HuH-7 (cell line): ENCODE measurements at places on chromosomes 7 and 10.

GRCh38 chr7:153044981-153045380 is 285.4 kb downstream of the ACTR3B start:
- no peak for DNase-seq

DNA sequence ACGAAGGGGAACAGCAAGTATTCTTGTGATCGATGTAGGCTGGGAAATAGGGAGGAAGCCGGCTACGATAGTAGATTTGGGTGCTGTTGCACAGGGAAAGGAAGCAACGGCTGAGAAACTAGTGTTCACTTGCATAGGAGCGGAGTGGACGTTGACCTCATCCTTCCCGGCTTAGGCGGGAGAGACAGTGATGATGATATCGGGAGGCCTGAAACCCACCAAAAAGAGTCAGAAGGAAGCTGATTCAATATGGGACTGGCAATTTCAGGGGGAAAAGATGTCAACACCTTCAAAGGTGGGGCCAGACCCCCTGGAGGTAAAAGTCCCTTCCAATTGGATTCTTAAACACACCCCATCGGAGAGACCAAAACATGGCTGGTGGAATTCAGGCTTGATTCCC is 61.3 kb downstream of the CARD11 start:
- no peak for DNase-seq

GRCh38 chr10:121084016-121084674 is 233.0 kb downstream of the WDR11 start:
- DNase-seq, result no peak

DNA sequence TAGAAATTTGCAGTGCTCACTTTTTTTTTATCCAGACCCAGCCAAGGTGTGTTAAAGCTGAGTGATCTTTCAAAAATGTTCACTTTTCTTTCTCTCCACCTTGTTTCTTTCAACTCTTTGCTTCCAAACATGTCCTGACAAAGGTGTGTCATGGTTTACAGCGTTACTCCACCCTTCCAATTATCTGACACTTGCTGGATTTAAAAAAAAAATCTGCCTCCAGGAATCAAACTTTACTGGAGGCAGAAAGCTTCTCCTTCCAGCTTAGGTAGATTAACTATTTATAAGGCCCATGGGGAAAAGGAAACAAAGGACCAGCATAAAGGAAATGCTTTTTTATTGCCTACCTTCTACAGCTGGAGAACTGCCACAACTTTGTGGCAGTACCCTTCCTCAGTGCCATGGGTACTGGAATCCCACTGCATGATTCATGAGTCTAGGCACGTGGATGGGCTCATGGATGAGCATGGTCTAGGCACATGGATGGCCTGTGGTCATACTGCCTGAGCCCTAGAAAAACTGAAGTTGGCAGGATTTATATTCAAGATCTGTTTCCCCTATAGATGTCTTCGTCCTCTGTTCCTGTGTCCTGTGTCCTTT is at the start of gene COL17A1:
Gene COL17A1 (minus strand): TSS at position 80 of the 600 bp plus-strand sequence. CDS start 5,207 bp downstream, outside the sequence.
- no peak for DNase-seq

DNA sequence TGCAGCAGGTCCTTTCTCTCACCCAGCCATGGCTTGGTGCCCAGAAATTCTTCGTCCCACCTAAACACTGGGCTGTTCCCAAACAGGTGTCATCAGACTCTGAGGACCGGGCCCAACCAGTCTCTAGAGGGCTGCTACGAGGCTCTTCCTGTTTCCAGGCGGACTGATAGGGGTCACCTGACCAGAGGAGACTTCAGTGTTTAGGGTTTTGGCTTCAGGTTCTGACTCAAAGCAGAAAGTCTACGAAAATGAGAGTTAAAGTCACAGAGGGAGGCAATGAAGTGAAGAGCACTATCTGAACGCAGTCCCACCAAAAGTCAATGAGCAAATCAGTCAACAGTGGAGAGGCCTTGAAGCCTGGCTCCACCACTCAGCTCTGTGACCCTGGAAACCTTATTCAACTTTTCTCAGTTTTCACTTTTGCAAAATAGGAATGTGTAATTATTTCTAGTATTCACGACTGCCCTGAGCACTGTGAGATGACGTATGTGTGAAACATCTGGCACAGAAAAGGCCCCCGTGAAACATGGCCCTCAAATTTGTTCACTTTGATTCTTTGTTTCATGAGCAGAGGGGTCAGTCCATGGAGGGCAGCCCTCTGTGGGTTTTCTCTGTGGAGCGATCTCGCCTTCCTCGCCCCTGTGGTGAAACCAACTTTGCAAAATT is 189.9 kb upstream of the PDE1C start:
- DNase-seq, result no peak

GRCh38 chr10:122669842-122670241 is 29.8 kb downstream of the C10orf120 start:
- no peak for DNase-seq

- no peak for DNase-seq
These were observed 32.7 kb downstream of the COL26A1 start for GRCh38 chr7:101395376-101395775.
